Right cardiac atrium (tissue), 5 donors: ENCODE measurements at places on chromosomes 2 and 18. TPM values are rescaled to one million over a fixed set of nuclear protein-coding genes. Genes with fewer than 3 reads are reported as not detected.
A peak's percentile ranks its signal among the peaks of the same experiment; 100 is the strongest.

The GPC1 gene
- 75.8 TPM for total RNA-seq

The CD8B2 gene
- not detected for total RNA-seq

DNA sequence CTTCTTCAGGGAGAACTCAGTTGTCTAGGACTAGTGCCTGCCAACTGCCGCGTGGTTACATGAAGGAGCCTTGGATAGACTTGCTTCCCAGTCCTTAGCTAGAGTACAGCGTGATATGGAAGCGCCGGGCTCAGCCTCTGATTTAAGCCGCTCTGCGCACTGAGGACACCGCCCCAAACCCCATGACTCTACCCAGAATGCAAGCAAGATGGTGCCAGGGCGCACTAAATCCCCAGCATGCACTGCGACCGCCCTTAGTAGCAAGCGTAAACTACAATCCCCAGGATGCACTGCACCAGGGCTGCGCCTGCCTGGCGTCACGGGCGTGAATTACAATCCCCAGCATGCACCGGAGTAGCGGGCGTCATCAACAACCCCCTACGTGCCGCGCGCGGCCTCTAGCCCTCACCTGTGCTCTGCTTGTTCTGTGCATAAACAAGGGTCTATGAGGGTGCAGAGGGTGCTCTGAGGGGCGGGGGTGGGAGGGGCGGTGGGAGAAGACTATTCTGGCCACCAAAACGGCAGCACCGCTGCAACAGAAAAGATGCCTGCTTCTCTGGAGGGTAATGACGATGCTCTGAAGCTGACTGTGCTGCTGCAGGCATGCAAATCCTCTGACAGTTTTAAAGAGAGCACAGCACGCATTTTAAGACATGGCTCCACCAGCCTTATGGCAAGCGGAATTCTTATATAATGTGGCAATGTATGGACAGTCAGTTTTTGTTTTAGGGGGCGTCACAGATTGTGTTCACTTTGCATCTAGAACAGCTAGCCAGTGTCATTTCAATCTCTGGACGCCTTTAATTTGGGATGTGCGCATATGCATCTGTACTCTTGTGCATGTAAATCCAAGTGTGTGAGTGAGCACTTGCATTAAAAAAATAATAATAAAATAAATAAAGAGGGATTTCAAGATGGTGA, 282.5 kb upstream of the MYT1L start:
- DNase-seq = peak; percentile 92

DNA sequence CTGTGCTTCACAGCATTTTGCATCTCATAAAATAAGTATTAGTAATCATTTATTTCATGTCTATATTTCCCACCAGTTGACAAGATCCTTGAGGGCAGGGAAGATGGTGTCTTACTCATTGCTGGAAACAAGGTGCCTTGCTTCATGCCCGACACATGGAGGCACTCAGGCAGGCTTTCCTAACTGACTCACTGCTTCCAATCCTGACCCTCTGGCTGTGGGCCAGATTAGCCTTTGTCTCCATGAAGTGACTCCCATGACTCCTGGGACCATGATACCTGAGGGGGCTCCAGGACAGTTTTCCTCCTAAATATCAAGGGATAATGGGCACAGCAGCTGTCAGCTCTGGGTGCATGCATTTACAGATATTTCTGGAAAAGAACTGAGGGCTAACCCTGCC, 275.1 kb downstream of the AGPS start:
- peak; percentile 20 for DNase-seq

GRCh38 chr2:195610717-195611116, 46.3 kb upstream of the SLC39A10 start:
- no peak for DNase-seq

- no peak for DNase-seq
Observed at GRCh38 chr2:190636361-190636760, 12.5 kb upstream of the NAB1 start.

GRCh38 chr2:45256867-45257641, 247.8 kb upstream of the SIX2 start:
- DNase-seq = peak; percentile 34

DNA sequence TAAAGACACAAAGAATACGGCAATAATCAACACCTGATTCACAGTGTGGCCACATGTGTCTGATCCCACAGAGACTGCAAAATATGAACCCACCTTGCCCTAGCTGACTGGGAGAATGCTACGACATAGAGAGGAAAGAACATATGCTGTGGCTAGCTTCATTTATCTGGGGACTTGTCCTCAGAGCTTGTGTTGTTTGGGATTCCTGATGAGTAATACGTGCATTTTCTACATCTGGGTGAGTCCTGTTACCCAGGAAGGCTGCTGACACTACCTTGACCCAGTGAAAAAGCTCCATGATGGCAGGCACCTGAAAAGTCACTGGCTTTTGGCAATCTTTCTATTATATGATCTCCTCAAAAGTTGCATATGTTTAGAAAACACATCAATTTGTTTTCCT, 427.7 kb upstream of the LYPD1 start:
- DNase-seq = no peak

The SERPINB4 gene
- not detected for total RNA-seq

GRCh38 chr2:199590321-199591203, 132.8 kb upstream of the SATB2 start:
- DNase-seq = no peak

The CCL20 gene
- not detected for total RNA-seq

The OTOS gene
- total RNA-seq = not detected

The CDH19 gene
- 27.5 TPM for total RNA-seq

The PDCD1 gene
- total RNA-seq = 5.5 TPM

DNA sequence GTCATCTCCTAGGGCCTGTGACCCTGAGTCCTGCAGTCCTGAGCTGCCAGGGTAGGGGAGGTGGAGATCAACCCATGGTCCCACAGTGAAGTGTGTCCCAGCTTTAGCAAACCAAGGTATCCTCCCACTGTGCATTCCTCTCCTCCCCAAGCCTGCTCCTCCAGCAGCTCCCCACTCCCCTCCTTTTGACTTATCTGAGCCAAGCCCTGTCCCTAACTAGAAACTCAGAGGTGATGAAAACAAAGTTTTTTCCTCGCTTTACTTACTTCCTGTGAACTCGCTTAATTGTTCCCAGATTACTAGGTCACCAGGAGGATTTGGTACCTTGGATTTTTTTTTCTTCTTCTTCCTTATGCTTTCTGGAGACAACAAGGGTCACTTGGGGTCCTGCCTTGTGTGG, 80.8 kb downstream of the EHD3 start:
- no peak for DNase-seq

- DNase-seq = no peak
Observed at GRCh38 chr2:97992836-97993825, 2.6 kb downstream of the TMEM131 start.

DNA sequence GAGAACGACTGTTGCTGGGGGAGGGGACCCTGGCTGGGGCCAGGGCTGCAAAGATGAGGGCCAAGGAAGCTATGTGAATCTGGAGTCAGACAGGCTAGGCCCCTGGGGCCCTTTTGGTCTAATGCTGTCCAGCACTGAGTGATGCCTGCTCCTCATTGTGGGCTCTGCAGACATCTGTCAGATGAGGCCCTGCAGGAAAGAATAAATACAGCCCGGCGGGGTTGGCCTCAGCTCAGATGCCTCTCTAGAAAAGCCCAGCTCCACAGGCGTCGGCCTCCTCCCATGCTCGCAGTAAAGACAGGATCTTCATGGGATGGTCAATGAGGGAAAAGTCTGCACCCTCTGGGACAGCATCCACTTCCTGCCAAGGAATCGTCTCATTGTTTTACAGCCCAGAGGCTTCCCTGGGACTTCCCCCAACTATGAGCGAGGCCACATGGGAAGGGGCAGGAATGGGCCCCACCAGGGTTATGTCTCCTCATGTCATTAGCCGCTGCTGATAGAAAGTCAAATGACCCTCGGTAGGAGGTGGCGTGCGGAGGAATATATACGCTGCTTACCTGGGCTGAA, 125.8 kb upstream of the GLI2 start:
- peak; percentile 18 for DNase-seq

The NT5DC4 gene
- total RNA-seq = not detected

The C2orf78 gene
- total RNA-seq = not detected

DNA sequence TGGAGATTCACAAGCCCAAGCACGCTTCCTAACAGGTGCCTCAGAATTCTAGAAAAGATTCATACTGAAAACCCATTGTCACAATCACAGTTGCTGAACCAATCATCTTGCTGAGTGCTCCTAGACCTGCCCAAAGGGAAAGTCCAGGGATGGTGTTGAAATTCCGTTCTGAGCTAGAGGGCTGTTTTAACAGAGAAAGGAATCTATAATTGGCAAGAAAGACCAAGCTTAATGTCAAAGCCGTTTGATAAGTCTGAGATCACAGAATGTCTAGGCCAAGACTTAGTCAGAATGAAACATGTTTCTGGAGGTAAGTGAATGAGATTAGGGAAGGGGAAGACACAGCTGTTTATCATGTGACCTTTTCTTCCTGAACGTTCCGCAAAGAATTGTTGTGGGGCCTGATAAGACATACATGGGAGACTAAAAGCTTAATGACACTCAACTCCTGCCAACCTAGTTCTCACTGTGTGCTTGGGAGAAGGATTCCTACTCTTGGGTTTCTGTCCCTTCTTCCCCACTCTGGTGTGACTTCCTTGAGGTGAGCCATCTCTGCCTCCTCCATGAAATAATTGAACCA, 27.5 kb downstream of the PMAIP1 start:
- no peak for DNase-seq

GRCh38 chr18:27313678-27314077, 128.6 kb upstream of the CHST9 start:
- no peak for DNase-seq

GRCh38 chr2:64019975-64020528, 824 bp upstream of the VPS54 start:
- no peak for DNase-seq

- peak; percentile 91 for DNase-seq
Observed at GRCh38 chr2:173075781-173076580, at the start of gene MAP3K20. Gene MAP3K20, plus strand, starts transcription at chr2:173075846. Its CDS starts 15,186 bp downstream, at chr2:173091032.

GRCh38 chr2:68643011-68643873, at the start of gene PROKR1:
Gene PROKR1, plus strand, starts transcription at chr2:68643579. Its CDS starts 2,243 bp downstream, at chr2:68645822.
- peak; percentile 81 for DNase-seq
